ENCODE measurements at places on chromosomes 7 and 10.
A peak's percentile ranks its signal among the peaks of the same experiment; 100 is the strongest.

GRCh38 chr10:21705828-21706176 is 171.8 kb downstream of the MLLT10 start:
- DNase-seq, result no peak

- peak; percentile 52 for DNase-seq
Measured at GRCh38 chr10:91409069-91409868, 875 bp upstream of the HECTD2 start.

- DNase-seq, result no peak
Measured at GRCh38 chr7:26574476-26574875, 282.8 kb downstream of the SNX10 start.

GRCh38 chr10:60417024-60417423 is 27.3 kb upstream of the ANK3 start:
- DNase-seq, result no peak

GRCh38 chr7:120033114-120033513 is 239.9 kb upstream of the KCND2 start:
- DNase-seq, result no peak

- DNase-seq, result no peak
Measured at GRCh38 chr7:45402480-45403218, 171.5 kb upstream of the ADCY1 start.

- DNase-seq, result no peak
Measured at GRCh38 chr7:55642266-55642665, 70.0 kb upstream of the VOPP1 start.

DNA sequence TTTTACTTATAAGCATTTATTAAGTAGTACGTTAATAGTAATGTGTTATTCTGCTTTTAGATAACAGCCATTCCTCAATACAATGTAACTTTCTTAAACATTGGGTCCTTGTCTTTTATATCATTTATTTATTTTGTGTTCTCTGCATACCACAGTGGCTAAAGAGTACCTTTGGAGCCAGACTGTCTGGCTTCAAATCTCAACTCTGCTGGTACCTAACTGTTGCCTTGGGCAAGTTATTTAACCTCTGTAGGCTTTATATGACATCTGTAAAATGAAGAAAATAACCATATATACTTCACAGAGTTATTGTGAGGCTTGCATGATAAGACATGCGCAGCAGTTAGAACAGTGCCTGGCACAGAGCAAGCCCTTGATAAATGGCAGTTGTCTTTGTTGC is 397.6 kb downstream of the MDFIC start:
- no peak for DNase-seq

DNA sequence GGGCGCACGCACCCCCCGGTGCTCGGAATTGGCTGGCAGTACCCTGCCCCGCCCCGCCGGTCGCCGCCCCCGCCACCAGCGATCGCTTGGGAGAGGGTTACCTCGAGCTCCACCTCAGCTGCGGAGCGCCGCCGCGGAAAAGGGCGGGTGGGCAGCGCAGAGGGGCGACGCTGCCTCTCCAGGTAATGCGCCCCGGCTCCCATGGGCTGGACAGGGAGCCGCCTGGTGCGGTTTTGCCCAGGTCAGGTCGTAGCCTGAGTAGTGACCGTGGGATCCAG is 1.3 kb downstream of the PFKFB3 start:
- DNase-seq, result no peak

- no peak for DNase-seq
Measured at GRCh38 chr7:117870448-117871130, 2.7 kb downstream of the CTTNBP2 start.

DNA sequence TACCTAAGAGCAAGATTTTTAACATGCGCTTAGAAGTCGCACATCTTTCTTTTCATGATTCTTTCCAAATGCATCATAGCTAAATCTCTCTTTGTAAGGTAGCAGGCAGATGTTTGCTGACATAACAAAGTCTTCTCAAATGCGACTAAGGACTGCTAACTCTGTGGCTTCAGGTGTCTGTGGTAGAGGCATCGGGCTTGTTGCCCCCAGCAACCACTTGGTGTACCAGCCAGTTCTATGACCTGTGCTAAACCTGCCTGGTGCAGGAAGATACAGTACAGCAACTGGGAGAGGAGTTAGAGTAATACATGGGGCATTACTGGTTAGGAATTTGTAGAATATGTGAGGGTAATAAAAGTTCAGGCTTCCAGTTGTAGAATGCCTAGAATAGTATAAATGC is 654.1 kb downstream of the NRG3 start:
- DNase-seq, result no peak

DNA sequence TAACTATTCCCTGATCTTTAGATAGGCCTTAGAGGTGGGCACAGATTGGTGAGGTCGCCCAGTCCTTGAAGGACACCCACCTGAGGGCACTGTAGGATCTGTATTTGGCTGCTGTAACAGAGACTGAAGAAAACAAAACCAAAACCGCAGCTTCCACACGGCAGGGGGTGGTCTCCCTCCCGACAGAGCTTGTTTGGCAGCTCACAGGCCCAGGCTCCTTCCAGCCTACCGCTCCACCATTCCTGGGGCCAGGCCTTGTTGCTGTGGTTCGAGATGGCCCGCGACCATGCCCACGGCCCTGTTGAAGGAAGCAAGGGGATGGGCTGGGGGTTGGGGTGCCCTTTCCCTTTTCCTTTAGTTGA is 30.4 kb downstream of the ZNF783 start:
- DNase-seq, result no peak

- no peak for DNase-seq
Measured at GRCh38 chr10:62456611-62457101, 82.5 kb downstream of the ZNF365 start.

DNA sequence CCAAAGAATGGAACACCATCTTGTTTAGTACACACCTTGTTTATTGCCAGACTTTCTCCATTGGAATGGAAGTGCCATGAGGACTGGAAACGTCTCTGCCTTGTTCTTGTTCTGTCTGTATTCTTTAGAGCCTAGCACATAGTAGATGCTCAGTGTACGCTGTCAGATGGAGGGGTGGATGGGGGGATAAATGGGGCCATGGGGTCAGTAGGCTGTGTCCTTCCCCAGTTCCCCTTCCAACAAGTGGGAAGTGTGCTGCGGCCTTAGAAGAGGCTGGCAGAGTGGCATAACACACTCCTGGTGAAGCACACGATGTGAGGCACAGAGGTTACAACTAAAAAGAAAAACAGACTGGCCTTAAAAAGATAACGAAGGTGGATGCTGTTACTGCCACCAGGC is 61.9 kb downstream of the TMEM209 start:
- DNase-seq, result no peak

DNA sequence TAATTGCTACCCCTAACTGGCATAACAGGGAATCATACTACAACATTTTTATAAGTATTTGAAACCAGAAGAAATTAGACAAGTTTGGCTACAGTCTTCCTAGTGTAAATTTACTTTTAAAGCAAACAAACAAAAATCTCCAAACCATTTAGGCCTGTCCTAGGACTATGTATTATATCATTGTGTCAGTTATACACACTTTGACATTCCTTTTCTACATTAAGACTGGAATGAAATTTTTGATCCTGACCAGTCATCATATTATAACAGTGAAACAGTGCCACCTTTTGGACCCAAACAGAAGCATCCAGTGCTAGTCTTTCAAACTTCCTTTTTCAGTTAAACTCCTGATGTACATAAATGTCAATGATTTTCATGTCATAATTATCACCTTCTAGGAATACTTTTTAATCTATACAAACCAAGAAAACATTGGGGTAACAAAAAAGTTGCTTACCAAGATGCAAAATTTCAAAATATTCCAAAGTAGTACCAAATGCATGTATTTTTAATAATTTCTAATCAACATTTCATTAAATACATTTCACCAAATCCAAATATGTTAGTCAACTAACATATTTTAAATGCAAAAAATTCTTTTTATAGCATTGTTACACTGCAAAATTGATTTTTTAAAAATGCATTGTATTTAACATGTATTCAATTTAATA is 75.7 kb downstream of the IMMP2L start:
- peak; percentile 68 for DNase-seq

DNA sequence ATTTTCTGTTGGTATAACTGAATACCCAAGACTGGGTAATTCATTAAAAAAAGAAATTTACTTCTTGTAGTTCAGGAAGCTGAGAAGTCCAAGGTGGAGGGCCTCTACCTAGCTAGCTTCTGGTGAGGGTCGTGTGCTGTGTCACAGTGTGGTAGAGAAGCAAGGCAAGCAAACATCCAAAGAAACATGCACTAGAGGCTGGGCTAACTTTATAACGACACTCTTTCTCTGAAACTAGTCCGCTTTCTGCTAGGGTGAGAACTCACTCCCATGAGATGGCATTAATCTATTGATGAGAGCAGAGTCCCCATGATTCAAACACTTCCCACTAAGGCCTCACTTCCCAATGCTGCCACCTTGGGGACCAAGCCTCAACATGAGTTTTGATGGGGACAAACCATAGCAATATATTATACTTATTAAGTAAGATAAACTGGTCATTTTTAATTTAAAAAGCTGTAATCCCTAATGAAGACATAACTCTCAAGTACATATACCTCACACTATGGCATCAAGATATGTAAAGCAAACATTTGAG is 50.8 kb downstream of the PHYHIPL start:
- DNase-seq, result no peak
